ENCODE measurements at places on chromosomes 1 and 21.

DNA sequence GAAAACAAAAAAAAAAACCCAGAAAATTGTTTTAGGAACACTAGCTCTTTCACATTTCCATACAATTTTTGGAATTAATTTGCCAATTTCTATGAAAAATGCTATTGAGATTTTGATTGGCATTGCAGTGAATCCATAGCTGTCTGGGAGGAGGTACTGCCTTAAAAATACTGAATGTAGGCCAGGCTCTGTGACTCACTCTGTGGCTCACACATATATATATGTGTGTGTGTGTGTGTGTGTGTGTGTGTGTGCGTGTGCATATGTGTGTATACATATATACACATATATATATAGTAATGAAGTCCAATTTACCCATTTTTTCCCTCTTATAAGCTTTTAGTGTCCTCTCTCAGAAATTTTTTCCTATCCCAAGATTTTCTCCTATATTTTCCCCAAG, 214.2 kb upstream of the DMRTA2 start:
- DNase-seq = no peak

- DNase-seq = no peak
Measured at GRCh38 chr1:15346346-15347030, 63.2 kb upstream of the EFHD2 start.

- no peak for DNase-seq
Measured at GRCh38 chr1:160117300-160117699, 1.7 kb downstream of the ATP1A2 start.

- DNase-seq = no peak
Measured at GRCh38 chr1:183506561-183506960, 34.3 kb downstream of the SMG7 start.

DNA sequence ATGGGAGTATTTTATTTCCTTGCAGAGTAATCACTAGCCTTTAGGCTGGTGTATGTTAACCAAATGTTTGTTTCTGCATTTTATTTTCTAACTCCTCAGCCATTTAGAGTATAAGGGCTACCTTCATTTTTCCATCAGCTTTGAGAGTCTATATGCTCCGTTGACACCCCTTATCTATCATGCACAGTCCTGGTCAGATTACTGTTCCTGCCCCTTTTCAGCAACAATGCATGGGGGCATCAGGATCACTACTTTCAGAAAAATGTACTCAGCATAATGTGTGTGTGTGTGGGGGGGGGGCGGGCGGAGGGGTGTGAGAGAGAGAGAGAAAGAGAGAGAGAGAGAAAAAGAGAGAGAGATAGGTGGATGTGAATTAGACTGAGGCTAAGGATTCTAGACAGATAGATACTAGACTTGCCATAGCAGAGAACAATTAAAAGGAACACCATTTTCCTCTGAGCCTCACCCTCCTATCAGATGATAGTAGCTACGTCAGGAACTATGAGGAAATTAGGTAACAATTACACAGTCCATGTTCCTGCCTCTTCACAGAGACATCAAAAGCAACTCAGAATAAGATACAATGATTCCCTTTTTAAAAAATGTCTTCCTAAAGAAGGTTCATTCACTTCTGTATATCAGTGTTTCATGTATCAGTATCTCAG, 40.8 kb downstream of the FCER1A start:
- no peak for DNase-seq

DNA sequence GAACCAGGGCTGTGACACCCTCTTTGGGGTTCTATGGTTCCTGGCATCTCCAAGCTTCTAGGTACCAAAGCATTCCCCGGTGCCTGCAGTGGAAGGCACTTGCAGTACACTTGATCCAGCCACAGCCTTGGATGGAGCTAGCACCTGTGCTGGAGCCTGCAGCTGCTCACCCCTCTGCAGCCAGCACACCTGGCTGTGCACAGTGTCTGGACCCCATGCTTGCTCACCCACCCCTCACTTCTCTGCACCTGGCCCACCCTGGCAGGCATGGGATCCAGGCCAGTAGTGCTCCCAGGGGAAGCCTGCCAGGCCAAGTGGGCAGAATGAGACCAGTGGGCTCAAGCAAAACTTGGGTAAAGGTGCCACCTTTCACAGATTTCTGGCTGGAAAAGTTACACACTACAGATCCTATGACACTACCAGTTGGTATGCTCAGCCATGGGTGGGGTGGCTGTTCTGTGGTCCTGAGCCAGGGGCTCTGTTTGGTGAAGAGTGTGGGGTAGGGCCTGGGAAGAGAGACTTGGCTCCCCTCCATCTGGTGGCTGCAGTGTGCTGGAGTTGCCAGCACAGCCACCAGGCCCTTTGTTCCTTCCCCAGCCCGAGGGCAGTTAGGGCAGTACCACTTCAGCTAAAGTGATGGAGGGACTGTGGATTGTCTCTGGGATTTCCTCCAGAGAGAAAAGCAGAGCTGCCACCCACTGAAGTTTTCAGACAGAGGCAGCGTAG, 157.8 kb upstream of the LRRC7 start:
- DNase-seq = no peak

- no peak for DNase-seq
Measured at GRCh38 chr1:74714429-74715235, 18.2 kb downstream of the CRYZ start.

- DNase-seq = no peak
Measured at GRCh38 chr1:207789792-207790787, 38.2 kb downstream of the CD46 start.

GRCh38 chr1:110164725-110165350, 14.5 kb downstream of the SLC6A17 start:
- no peak for DNase-seq

DNA sequence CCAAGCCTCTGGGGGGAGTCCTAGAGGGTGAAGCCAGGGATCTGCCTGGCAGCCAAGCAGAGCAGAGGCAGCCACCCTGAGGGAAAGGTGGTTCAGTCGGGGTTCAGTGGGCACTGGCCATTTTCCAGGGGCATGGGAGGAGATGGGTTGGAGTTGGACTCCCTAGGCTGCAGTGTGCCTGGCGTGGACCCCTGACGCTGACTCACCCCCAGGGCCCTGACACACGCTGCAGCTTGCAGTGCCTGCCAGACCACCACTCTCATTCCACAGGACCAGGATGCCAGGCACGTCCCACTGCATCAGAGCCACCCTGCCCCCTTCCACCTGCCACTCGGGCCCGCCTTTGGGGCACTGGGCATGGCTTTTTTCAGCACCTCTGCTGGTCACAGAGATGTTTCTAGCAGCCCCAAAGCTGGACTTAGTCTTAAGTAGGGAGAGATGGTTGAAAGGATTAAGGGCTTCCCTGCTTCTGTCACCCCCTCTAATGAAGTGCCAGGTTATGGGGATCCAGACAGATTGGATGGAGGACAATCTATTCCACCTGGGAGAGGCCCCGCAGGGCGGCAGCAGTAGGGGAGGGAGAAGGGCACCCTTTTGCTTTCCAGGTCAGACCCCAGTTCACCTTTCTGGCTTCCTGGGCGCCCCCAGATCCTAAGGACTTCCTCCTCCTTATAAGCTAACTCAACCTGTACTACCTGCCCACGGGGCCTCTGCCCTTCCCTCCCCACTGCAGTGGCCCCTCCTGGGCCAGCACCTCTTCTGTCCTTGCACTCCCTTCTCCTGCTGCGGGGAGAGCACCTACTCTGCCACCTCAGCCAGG, 1.6 kb downstream of the SYT2 start:
- no peak for DNase-seq

DNA sequence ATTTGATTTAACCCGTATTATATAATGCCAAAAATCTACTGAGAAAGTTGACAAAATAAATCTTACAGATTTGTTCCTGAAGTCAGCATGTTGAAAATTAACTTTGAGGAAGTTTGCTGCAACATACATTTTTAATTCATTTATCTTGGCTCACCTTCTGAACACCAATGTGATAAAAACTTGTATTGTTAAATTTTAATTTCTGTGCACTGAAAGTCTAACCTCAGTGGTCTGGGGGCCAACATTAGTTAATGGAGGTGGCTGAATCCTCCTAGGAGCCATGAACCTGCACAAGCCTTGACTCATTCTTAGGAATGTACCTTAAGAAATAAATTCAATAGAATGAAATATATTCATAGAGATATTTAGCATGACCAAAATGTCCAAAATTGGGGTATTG, 95.3 kb downstream of the ADSS2 start:
- no peak for DNase-seq

- DNase-seq = no peak
Measured at GRCh38 chr1:115170961-115171392, 81.7 kb upstream of the TSPAN2 start.

GRCh38 chr1:37726751-37727585, 34.7 kb downstream of the CDCA8 start:
- DNase-seq = no peak

DNA sequence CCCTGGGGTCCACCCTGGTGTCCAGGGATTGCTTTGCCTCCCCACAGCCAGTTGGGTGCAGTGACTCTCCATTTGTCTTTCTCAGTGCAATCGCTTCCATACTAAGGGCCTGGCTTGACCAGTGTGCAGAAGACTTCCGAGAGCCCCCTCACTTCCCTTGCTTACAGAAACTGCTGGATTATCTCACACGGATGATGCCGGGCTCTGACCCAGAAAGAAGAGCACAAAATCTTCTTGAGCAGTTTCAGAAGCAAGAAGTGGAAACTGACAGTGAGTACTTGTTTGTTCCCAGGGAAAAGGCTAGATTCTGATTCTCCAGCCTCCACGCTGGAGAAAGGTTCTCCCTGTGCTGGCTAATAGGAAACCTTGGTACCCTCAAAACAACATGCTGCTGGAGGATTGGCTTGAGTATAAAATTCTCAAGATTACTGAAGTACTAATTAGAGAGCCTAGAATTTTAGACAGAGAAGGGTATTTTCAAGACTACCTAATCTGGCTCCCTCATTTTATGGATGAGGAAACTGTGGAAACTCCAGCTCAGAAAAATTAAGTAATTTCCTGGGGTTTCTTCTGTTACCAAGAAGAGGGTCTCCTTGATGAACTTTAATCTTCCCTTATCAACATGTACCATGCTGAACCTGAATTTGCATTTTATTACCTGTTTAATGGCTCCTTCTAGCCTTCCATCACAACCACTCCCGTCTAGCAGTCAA, 75.8 kb downstream of the RGL1 start:
- DNase-seq = no peak

GRCh38 chr1:12436345-12436658, 181.7 kb downstream of the DHRS3 start:
- no peak for DNase-seq

GRCh38 chr1:153429266-153430165, 13.2 kb downstream of the S100A7A start:
- DNase-seq = no peak
